ENCODE measurements at places on chromosomes 2 and 18.

DNA sequence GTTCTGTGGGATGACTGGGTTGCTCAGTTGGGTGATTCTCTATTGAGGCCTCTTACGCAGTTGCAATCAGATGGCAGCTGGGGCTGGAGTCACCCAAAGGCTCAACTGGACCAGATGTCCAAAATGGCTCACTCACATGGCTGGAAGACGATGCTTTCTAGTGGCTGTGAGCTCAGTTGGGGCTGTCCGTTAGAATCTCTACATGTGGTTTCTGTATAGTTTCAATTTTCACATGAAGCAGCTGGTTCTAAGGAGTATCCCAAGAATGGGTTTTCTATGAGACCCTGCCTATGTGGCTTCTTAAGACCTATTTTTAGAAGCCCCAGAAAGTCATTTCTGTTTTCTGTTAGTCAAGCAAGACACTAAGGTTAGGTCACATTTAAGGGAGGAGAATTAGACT, 4.4 kb downstream of the XRCC5 start:
- DNase-seq, result no peak

GRCh38 chr2:236968101-236968879, 117.4 kb upstream of the COPS8 start:
- DNase-seq, result no peak

DNA sequence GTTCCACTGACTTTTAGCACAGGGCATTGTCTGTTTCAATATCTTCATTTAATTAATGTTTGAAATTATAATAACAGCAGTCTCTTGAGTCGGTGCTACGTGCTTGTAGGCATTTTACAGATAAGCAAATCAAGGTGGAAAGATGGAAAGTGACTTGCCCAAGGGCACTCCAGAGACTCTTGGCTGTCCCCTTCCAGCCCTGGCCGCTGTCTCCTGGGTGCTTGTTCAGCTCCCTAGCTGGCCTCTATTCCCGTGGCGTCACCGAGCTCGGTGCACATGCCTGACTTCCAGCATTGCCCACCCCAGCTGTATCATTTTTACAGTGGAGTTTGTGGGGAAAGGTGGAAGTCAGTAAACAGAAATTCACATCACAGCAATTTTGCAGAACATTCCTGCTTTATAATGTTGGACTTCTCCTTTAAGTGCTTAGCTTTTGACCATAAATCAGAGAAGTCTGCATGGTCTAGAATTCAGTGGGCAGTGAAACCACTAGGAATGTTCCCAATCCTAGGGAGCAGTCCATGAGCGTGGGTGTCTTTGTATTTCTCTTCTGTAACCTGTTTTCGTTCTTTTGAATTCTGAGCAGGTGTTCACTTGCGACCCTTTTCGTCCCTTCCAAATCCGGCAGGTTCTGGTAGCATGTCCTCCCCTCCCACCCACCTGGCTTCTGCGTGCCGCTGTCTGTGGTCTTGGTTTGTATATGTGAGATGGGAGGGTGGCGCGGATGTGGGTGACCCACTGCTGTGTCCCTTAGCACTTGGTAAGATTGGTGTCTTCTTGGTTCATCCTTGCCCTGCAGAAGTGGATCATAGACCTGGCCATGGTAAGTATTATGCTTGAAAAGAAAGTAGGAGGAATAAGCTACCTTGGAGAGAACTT, 8.4 kb downstream of the SLC66A3 start:
- DNase-seq, result no peak

DNA sequence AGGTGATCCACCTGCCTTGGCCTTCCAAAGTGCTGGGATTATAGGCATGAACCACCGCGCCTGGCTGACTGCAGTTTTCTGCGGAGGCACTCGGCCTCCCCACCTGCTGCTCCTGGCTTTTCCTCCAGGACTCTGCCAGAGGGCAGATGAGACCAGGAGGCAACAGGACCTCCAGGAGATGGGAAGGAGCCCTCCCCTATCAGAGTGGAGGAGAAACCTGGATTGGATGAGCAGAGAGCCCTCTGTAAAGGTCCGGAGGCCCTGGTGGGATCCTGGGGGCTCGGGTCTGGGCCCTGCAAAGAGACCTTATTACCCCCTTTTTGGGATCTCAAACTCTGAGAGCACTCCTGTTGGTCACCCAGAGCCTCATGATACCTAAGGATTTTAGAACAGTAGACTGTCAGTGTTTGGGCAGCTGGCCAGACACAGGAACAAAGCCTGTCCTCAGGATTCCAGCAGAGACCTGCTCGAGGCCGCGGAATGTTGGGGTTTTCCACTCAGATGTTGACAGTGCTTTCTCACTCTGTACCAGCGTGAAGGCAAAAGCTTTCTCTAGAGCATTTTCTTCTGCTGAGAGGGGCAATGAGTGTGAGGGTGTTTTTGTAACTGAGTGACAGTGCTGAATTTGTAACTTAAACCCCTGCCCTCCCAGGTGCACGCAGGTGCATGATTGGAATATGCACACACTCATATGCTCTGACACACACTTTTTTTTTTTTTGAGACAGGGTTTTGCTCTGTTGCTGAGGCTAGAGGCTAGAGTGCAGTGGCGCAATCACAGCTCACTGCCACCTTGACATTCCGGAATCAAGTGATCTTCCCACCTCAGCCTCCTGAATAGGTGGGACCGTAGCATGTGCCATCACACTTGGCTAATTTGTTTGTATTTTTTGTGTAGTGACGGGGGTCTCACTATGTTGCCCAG, 48.4 kb downstream of the NPPC start:
- no peak for DNase-seq

DNA sequence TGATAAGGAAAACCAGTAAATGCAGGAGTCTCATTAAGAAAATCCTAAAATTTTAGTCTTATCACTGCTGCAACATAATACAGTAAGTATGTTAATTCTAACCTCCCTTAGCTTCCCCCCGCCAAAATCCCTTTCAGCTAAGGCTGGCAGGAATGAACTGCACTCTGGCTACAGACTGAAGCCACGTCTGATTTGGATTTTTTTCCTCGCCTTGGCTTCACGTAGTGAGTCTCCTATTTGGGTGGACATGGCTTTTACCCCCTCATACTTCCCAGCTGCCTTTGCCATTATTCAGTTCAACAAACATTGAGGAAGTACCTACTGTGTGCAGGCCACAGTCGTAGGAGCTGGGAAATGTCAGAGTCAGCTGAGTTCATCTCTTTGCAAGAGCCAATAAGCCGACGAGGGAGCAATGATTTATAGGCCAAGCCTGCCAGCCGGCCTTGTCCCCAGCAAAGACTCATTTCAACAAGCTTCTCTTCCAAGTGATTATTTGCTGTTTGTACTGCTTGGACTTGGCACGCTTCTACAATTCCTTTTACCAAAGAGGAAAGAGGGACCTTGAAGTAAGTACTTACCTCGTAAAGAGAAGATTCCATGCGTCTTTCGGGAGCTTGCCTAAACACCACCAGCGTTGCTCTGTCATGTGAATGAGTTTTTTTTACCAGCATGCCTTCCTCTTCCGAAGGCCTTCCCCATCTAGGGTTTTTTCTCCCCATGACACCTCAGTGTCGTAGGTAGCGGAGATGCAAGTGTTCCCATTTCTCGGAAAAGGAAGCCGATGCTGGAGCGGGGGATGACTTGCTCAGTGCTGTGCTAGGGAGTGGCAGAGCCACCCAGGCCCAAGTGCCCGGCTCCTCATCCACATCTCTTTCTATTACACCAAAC, 138.6 kb downstream of the KLHL29 start:
- DNase-seq, result no peak

GRCh38 chr2:47653902-47654789, 128.8 kb upstream of the MSH6 start:
- no peak for DNase-seq

- no peak for DNase-seq
These were observed 39.4 kb downstream of the SH2D6 start for GRCh38 chr2:85457877-85458316.

GRCh38 chr2:196520605-196521004, 118.9 kb upstream of the CCDC150 start:
- DNase-seq, result no peak

DNA sequence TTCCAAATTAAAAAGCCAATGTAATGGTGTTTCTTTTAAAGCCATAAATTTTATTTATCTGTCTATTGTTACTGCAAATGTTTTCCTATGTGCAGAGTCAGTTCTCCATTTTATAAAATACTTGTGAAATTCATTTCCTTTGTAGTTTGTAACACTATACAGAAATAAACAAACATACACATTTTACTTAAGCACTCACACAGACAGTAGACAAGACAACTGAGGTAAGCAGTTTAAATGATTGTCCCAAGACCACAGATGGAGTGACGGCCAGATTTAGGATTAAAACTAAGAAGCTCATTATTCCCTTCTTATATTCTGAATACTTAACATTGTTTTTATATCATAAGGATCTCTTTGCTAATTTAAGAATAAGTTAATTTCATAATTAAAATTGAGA, 100.9 kb downstream of the BAZ2B start:
- DNase-seq, result peak; percentile 30

DNA sequence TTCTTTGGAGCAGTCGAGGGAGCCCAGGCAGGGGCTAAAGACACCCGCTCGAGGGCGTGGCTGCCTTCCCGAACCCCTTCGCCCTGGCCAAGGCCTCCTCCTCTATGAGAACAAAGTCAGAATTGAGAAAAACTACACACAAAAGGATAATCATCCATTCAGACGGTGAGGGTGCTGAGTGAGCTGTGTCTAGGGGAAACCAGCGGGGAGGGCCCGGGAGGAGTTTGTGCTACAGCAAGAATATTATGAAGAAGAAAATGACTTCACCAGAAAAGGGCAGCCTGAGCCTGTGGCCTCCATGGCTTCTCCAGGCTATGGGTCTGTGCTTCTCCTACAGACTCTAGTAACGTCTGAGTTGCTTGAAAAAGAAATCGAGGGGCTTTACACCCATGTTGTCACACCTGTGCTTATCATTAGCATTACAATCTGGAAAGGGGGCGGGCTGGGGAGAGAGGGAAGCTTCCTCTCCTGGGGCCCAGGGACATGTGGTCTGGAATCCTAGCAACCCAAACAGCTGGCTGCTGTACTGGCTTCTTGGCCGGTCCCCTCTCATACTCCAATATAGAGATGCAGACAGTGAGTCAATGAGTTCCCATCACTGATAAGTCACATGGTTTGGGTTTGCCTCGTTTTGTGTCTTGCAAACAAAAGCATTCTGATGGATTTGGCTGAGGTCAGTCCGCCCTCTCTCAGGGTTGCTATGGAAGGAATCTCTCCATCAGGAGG, 52.0 kb upstream of the ARL4C start:
- peak; percentile 34 for DNase-seq

DNA sequence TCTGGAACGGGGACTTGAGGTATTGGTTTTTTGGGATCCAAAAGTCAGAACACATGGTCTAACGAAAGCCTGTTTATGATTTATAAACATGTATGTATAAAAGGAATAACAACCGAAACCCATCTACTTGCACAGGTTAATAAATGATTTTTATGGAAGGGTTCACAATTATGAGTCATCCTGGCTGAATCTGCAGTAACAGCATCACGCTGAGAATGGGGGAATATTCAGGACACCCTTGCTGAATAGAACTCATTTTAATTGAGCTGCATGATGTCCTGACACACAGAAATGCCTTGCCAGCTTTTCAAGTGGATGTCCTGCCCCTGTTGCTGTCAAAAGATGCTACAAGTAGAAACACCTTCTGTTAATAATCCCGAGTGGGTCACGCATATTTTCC, 54.7 kb upstream of the TGFA start:
- no peak for DNase-seq

- DNase-seq, result no peak
These were observed 28.2 kb upstream of the STAT4 start for GRCh38 chr2:191178806-191179514.

DNA sequence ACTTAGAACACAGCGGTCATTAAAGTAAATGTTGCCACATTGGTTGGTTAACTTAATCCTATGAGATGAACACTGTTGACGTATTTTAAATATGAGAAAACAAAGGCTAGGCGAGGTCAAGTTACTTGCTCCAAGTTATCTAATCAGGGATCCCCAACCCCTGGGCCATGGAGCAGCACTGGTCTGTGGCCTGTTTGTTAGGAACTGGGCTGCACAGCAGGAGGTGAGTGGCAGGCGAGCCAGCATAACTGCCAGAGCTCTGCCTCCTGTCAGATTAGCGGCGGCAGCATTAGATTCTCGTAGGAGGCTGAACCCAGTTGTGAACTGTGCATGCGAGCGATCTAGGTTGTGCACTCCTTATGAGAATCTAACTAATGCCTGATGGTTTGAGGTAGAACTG, 878.9 kb downstream of the CPS1 start:
- no peak for DNase-seq

DNA sequence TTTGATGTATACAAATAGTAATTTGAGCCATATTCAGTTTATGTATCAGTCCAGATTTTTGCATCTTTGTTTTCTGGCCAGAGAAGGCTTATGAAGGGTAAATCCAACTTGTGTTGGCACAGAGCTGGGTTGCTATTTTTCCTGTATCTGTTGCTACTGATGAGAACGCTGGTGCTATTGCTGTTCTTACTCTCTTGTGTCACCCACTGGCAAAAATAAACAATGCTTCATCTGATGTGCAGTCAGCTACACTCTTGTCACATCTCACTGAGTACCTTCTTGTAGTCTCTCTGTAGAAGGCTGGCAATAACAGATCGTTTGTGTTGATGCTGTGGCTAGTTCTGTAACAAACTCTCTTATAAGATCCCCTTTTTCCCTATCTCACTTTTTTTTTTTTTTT, 323.4 kb downstream of the CDH19 start:
- no peak for DNase-seq

GRCh38 chr2:221969087-221969829, 329.5 kb downstream of the PAX3 start:
- peak; percentile 52 for DNase-seq

- no peak for DNase-seq
These were observed 4.0 kb upstream of the RAB17 start for GRCh38 chr2:237594514-237594871.

DNA sequence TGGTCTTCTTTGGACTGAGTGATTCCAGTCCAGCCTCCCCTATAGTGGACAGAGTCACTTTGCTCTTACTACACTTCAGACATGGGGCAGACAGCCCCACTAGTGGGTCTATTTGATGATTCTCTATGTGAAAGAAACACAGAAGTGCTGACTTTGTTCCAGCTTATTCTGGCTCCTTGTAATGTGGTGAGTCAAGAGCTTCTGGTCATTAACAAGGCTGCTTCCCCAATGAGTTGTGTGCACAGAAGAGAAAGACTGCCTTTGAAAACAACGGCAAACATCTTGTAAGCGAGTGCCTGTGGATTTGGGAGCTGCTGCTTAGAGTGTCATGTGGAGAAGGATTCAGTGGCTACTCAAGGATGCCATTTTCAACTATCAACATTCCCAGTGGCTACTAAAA, 39.1 kb downstream of the RMC1 start:
- no peak for DNase-seq

- peak; percentile 8 for DNase-seq
These were observed 217.9 kb upstream of the RND3 start for GRCh38 chr2:150705357-150705756.

DNA sequence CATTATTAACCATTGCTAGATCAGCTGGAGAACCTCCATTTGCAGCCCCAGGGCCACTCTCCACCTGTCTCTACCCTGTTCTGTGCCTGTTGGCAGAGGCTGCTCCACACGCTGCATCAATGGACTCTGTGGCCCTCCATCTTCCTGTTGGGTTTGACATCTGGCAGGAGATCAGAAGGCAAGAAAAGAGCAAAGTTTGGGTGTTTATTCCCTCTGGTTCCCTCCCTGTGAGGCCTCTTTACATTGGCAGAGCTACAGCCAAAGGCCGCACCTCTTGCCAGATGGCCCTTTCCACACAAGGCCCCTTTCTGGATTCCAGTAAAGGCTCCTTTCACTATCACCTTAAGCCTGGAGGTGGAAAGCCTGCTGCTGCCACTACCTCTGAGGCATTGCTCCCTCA, 110.9 kb upstream of the RND3 start:
- DNase-seq, result no peak

- DNase-seq, result no peak
These were observed 1320.6 kb upstream of the CELF4 start for GRCh38 chr18:38886235-38886634.
